ENCODE measurements at places on chromosomes 6 and 20. TPM values are rescaled to one million over a fixed set of nuclear protein-coding genes. Genes with fewer than 3 reads are reported as not detected.

DNA sequence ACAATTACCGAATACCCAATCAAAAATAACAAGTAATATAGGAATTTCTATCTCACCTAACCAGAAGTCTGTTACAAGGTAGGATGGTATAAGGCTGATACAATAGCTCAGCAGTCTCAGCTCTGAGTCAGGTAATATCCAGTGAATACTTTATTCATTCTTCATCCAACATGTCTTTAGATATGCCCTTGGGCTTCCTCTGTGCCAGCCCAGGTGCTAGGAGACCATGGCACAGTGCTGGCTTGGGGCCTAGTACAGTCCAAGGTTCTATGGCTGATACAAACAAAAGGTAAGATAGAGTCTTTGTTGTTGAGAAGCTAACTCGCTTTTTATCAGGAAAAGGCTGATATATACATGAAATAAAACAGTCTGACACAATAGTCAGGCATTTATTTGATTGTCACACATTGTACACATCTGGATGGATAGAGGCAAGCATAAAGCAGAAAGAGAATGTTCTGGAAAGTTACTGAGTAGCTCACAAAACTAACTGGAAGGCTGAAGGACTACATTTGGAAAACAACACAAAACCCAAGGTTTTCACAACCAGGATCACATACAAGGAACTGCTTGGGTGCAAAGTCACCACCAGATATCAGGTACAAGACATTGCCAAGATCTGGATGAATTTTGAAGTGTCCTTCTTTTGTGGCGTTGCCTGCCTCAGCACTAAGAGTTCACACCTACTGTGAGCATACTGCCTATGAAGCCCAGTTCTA is 110.4 kb upstream of the SCAF8 start:
- DNase-seq: no peak

BANF2 gene
- polyA plus RNA-seq: not detected

DNA sequence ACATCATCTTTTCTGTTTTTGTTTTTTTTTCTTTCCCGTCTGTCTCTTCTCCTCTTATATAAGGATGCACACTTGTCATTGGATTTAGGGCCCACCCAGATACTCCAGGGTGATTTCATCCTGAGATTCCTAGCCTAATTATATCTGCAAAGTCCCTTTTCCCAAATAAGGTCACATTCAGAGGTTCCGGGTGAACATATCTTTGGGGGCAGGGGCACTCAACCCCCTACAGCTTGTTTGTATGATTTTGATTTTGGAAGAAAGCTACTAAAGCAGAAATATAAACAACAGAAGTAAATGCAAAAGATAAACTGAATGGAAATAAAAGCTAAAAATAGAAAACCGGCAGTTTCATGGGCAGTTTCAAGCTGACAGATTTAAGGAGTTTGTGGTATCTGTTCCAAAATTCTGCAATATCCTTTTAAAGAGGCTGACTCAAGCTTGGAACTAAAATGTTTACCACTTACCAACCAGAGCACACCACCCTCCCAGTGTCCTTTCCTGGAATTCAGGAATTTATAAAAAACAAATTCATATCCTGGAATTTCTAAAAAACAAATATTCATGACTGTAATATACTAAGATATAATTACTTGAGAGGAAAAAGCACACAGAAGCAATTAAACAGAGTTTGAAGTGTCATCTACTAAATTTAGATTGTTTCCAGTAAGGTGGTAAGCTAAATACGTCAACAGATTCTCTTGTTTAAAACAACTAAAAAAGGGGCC is 100.0 kb upstream of the CARMIL1 start:
- no peak for DNase-seq

DNA sequence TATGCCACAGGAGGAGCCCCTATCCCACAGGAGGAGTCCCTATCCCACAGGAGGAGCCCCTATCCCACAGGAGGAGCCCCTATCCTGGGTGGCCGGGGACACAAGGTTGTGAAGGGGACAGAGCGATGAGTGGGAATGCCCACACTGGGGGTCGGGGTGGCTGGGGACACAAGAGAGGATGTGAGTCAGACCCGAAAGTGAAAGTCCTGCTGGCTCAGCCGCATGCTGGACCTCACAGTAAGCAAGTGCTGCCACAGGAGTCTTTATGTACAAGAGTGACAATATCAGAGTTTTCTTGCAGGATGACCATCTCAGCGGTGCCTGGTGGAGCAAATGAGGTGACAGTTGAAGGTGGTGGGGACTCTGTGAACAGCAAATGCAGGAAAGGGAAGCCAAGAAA is 93.7 kb downstream of the PSMB1 start:
- no peak for DNase-seq

DNA sequence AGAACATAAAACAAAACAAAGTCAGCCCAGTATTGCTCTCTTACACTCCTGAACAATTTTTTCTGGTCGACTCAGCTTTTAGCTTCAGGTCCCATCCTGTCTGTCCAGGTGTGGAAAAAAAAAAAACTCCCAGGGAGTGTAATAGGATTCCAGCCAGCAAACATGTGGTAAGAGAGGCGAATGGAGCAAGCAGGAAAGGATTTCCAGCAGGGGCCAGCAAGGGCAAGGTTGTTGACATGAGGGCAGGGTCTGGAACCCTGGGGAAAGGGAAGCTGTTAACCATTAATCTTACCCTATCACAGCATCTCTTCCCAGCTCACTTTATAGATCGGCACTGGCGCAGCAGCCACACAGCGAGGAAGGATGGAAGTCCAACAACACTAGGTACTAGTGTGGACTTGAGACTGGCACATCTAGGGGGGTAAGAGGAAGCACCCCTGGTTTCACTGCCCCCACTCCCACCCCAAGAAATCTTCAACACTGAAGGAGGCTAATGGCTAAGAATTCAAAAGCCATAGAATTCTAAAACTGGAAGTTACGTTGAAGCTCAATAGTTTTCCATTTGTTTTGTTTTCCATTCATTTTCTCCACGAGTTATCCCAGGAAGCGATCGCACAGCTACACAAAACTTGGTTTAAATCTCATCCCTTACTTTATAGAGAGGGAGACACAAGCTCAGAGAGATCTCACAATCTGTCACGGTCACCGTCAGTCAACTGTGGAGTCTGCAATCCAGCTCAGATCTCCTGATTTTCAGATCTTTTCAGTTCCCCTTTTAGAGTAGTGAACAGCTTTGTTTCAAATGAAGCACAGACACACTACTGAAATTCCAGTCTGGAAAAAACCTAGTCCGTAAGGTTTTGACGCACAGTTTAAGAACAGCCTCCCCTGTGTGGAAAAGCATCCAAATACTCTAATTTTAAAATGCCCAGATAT is 53.3 kb downstream of the SLC22A23 start:
- DNase-seq: no peak

DNA sequence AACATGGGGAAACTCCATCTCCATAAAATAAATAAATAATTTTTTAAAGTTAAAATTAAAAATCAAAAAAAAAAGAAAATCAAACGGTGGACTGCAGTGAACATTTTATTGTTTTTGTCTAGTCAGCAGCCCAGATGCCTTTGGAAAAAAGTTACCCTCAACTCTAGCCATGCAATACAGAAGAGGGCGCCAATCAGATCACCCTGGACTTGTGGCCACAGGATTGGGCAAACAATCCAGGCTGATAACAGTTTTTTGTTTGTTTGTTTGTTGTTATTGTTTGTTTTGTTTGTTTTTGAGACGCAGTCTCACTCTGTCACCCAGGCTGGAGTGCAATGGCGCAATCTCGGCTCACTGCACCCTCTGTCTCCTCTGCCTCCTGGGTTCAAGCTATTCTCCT is 30.5 kb upstream of the NELFCD start:
- no peak for DNase-seq

PRR18 gene
- not detected for polyA plus RNA-seq

DNA sequence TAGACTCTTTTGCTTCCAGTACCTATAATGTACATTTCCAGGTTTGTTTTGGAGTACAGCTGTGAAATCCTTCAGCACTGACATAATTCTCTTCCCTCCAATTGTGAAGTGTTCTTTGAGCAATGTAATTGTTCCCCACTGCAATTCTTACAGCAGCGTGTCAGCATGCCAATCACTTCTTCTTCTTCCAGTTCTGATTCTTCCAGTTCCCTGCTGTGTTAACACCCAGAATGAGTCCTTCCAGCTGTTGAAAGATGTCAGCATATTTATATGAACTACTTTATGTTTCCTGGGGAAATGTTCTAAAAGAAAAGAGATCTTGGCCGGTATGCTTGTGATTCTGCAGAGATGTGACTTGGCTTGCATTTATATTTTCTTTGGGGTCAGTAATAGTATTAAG is 213.9 kb downstream of the UNC5CL start:
- DNase-seq: no peak

HLA-DQB1 gene
- polyA plus RNA-seq: not detected

OR12D3 gene
- not detected for polyA plus RNA-seq

- no peak for DNase-seq
Observed at GRCh38 chr20:44805335-44805978, 4.9 kb downstream of the RIMS4 start.

GRCh38 chr6:141501616-141502015 is 631.1 kb upstream of the GJE1 start:
- no peak for DNase-seq

DNA sequence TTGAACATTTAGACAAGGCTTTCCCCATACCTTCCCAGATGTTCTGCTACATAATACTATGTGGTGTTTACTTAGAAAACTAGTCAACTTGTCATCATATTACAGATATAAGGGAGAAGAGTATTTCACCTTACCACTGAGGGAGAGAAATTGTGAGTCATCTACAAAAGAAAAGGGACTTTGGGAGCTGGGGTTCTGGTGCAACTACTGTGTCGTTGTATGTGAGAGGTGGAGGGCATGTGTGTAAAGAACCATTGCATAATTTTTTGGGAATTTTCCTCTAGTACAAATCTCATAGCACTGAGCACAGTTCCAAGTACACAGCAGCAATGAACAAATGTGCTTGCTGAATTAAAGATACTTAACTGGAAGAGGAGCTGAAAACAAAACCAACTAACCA is 665.6 kb downstream of the DHX35 start:
- no peak for DNase-seq

SLC22A3 gene
- polyA plus RNA-seq: not detected

GRCh38 chr6:91082311-91082832 is 495.5 kb upstream of the MAP3K7 start:
- no peak for DNase-seq

- peak; percentile 61 for DNase-seq
Observed at GRCh38 chr6:43779852-43780236, 9.8 kb downstream of the VEGFA start.

ATG5 gene
- 16.7 TPM for polyA plus RNA-seq

DNA sequence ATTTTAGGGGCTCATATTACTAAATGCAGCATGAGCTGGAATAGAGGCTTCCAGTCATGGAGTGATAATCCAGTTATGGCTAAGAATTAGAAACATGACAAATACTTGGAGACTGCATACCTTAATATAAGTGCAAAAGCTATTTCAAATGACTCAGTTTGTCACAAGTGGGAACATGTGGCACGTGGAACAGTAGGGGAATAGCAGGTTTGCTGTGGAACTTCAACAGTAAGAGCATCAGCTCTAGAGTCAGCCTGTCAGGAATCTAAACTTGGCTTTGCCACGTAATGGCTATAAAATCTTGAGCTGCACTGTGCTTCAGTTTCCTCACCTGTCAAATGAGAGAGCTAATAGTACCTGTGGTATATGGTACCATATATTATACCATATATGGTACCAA is 62.1 kb downstream of the HTR1B start:
- DNase-seq: no peak

GRCh38 chr20:35180266-35180665 is 8.4 kb downstream of the PROCR start:
- DNase-seq: no peak

TREML4 gene
- not detected for polyA plus RNA-seq

GRCh38 chr20:10963717-10964266 is 290.0 kb upstream of the JAG1 start:
- DNase-seq: no peak

GRCh38 chr6:128981716-128982115 is 98.8 kb downstream of the LAMA2 start:
- DNase-seq: no peak

COL11A2 gene
- 1.1 TPM for polyA plus RNA-seq

All from SK-N-SH (cell line).